Effector memory CD4-positive, alpha-beta T cell (primary cell): ENCODE measurements at places on chromosomes 11 and 22.

- DNase-seq, result no peak
These were observed 27.5 kb downstream of the TPCN2 start for GRCh38 chr11:69076129-69076791.

DNA sequence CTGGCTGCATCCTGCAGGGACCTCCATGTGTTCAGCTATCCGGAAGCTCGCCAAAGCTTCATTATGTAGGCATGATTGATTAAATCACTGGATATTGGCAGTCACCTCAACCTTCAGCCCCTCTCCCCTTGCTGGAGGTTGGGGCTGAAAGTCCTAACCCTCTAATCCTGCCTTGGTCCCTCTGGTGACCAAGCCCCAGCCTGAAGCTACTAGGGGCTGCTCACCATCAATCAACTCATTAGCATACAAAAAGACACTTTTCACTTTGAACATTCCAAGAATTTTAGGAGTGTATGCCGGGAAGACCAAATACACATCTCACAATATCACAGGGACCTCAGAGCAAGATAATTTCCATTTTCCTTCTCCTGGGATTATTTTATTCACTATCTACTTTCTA, 38.8 kb upstream of the TPBGL start:
- DNase-seq, result no peak

DNA sequence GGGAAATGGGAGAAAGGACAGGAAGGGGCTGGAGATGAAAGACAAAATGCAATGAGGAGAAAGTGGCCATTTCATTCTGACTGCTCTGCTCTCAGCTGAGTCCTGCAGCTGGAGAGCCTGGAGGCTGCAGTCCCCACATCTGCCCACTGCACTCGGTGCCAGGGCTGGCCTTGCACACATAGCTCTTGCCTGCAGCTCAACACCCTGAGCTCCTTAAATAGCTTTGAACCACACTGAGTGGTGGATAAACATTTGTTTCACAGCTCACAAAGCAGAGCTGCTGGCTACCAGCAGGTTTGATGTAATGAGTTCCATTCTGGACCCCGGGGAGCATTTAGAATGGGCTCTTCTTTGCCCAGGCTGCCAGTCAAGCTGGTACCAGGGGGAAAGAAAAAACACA, 426.1 kb upstream of the CADM1 start:
- DNase-seq, result no peak

- no peak for DNase-seq
These were observed 88.5 kb downstream of the GRAMD1B start for GRCh38 chr11:123518496-123519054.

GRCh38 chr11:17333799-17334586, 17.6 kb upstream of the NCR3LG1 start:
- DNase-seq, result no peak
